ENCODE measurements at places on chromosomes 3 and 15. TPM values are rescaled to one million over a fixed set of nuclear protein-coding genes. Genes with fewer than 3 reads are reported as not detected.

Gene MYL3
- 6.0 TPM for total RNA-seq

Gene TRPM1
- not detected for total RNA-seq

Gene CHRD
- total RNA-seq: 15.9 TPM

- H3K4me3 ChIP-seq: no peak overlapping the region
- no peaks in the 10 kb centered on the region for H3K4me1 ChIP-seq
- DNase-seq: no peak
- H3K27me3 ChIP-seq: no peaks in the 10 kb centered on the region
- no peak overlapping the region for H3K27ac ChIP-seq
- H3K36me3 ChIP-seq: no peaks in the 10 kb centered on the region
Measured at GRCh38 chr3:14133188-14133800, 8.4 kb downstream of the TMEM43 start.

Gene UBR1
- total RNA-seq: 57.8 TPM

DNA sequence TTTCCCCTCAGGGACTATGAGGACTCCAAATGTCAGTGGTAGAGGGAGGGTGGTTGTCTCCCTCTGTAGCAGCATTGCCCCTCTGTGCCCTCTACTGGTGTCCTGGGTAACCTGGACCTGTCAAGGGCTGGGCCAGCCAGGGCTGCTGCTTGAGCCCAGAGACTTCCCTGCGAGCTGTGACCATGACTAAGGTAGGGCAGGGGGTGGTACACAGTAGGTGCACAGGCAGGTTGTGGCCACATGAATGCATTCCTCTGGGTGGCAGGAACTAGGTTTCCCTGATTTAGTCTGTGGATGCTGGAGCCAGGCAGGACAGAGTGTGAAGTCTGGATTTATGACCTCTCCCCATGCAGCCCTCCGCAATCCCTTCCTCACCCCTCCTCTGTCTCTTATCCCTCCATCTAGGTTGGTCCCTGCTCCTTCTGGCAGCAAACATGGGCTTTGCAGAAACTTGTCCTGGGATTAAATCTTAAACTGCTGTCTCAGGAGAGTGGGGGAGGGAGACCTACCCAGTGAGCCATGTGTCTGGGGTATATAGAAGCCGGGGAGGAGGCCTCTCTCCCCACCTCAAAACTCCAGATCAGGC lies 8.7 kb upstream of the SEMA3F start:
- no peak overlapping the region for H3K27ac ChIP-seq
- no peak for DNase-seq
- no peaks in the 10 kb centered on the region for H3K36me3 ChIP-seq
- H3K4me3 ChIP-seq: no peak overlapping the region
- no peaks in the 10 kb centered on the region for H3K4me1 ChIP-seq
- no peaks in the 10 kb centered on the region for H3K27me3 ChIP-seq

GRCh38 chr15:20349774-20350498 lies 191.7 kb downstream of the GOLGA6L6 start:
- H3K36me3 ChIP-seq: no peaks in the 10 kb centered on the region
- no peak overlapping the region for H3K4me3 ChIP-seq
- H3K4me1 ChIP-seq: no peaks in the 10 kb centered on the region

DNA sequence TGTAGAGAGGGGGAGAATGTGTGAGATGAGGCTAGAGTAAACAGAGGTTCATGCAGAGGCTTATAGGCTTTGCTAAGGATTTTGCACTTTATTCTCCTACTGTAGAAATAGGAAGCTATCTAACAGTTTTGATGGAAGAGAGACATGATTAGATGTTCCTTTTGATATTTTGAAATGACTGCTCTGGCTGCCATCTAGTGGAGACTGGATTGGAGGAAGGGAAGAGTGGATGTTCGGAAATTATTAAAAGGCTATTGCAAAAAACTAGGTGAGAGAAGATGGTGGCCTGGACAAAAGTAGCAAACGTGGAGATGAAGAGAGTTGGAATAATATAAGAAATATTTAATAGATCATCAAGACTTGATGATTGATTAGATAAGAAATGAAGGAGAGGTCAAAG lies 42.2 kb downstream of the SYN2 start:
- no peaks in the 10 kb centered on the region for H3K27me3 ChIP-seq
- H3K4me3 ChIP-seq: no peak overlapping the region
- H3K27ac ChIP-seq: no peak overlapping the region
- no peaks in the 10 kb centered on the region for H3K36me3 ChIP-seq
- H3K4me1 ChIP-seq: no peaks in the 10 kb centered on the region

GRCh38 chr15:48723969-48724368 lies 78.5 kb upstream of the FBN1 start:
- no peaks in the 10 kb centered on the region for H3K4me1 ChIP-seq
- no peak for DNase-seq
- H3K27me3 ChIP-seq: no peaks in the 10 kb centered on the region
- no peaks in the 10 kb centered on the region for H3K36me3 ChIP-seq

Gene LRRC31
- 0.35 TPM for total RNA-seq

Gene CPLX3
- total RNA-seq: not detected

Gene MUSTN1
- 8.7 TPM for total RNA-seq

Gene RTP1
- total RNA-seq: not detected

DNA sequence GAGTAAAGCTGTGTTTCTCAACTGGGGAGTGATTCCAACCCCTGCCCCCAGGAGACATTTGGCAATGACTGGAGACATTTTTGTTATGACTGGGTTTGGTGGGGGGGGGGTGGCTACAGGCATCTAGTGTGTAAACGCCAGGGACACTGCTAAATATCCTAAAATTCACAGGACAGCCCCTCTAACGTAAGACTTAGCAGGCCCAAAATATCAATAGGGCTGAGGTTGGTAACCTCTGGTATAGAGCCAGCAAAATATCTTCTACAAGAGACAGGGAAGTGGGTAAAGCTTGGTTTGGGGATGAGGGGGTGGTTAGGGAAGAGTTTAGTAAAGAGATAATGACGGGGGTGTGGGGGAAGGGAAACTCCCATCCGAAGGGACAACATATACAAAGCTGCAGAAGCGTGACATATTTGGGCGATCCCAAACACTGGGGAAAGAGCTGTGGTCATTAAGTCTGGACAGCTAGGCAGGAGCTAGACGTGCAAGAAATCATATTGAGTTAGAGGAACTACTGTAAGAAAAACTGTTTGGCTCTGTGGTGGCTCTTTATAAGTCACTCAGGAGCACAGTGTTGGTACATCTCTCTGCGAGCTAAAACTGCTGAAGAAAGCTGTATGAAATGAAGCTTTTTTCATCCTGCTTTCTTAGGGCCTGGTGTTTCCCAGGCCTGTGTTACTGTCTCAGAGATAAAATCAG lies 697 bp upstream of the TRIM69 start:
- no peaks in the 10 kb centered on the region for H3K27me3 ChIP-seq
- peak; percentile 54 for DNase-seq
- H3K4me3 ChIP-seq: no peak overlapping the region
- peak overlapping the region; percentile 9 for H3K27ac ChIP-seq
- no peaks in the 10 kb centered on the region for H3K36me3 ChIP-seq
- H3K4me1 ChIP-seq: no peaks in the 10 kb centered on the region

Gene CMTM8
- 1.5 TPM for total RNA-seq

Gene PAQR9
- not detected for total RNA-seq

DNA sequence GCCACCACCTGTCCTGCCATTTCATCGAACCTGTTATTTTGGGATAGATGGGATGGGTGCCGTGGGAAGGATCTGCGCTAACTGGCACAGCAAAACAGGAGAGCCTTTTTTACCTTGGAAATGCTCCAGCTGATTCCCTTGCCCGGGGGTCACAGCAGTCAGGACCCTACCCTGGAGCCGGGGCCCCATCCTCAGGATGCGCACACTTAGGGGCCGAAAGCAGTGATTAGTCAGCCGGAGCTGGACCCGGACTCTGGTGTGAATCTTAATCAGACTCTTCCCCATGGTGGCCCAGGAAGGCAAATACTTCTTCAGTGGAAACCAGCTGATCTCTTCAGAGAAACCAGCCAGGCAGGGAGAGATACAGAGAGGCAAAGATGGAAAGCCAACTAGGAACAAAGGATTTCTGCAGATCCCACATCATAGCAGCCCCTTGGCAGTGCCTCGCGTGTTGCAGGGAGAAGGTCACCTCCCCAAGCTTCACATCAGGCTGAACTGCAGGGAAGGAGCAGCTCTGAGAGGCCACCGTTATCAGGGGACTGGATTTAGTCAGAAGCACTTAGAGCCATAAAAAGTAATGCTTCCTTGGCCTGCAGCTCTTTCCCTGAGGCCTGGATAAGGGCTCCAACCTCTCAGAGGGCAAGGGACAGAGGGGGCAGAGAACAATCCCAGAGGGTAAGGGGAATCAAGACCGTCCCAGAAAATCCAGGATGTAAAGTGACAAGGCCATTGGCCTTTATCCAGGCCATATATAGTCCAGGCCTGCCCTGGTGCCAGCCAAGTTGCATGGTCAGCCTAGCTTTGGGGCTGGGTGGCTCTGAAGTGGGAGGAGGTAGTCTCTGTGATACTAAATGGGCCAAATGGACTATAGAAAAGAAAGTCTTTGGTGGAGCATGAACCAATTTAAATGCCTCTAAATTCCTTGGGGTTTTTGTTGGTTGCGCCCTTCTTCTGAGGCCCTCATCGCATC lies 52.9 kb downstream of the WDR76 start:
- H3K4me3 ChIP-seq: no peak overlapping the region
- H3K27me3 ChIP-seq: no peaks in the 10 kb centered on the region
- no peak for DNase-seq
- H3K27ac ChIP-seq: no peak overlapping the region
- no peaks in the 10 kb centered on the region for H3K36me3 ChIP-seq

GRCh38 chr15:67823314-67824196 lies 1.8 kb upstream of the SKOR1 start:
- peaks cover 45% of the 10 kb centered on the region for H3K27me3 ChIP-seq
- H3K4me3 ChIP-seq: no peak overlapping the region
- H3K36me3 ChIP-seq: no peaks in the 10 kb centered on the region
- no peaks in the 10 kb centered on the region for H3K4me1 ChIP-seq

GRCh38 chr3:111496894-111497559 lies 45.0 kb upstream of the CD96 start:
- no peak overlapping the region for H3K4me3 ChIP-seq
- DNase-seq: no peak

DNA sequence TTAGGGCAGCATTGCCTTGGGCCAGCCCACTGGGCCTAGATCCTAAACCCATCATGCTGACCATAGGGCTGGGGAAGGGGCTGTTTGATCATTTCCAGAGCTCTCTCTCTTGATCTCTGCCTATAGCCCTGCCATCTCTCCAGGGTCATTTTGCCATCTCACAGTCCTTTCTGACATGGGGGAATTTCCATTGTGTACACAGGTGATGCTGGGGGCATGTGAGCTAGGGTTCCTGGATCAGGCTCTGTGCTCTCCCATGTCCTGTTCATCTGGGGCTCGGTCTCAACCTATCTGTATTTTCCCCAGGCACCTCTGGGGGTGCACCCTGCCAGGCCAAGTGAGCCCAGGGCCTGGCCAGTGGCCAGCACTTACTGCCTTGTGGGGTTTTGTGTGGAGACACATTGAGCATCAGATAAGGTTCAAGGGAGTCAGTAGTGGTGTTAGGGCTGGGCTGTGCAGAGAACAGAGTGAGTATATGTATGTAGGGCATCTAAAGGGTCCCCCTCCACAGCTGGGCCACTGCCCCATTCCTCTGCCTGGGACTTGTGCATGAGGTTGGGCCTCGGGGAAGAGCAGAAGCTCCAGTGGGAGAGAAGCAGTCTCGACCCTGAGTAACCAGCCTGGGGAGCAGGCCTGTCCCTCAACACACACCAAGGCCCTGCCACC lies 25.7 kb upstream of the APEH start:
- H3K27me3 ChIP-seq: no peaks in the 10 kb centered on the region
- no peak for DNase-seq
- no peak overlapping the region for H3K27ac ChIP-seq
- no peaks in the 10 kb centered on the region for H3K36me3 ChIP-seq

Gene CASR
- not detected for total RNA-seq

- no peak overlapping the region for H3K27ac ChIP-seq
- DNase-seq: no peak
- no peaks in the 10 kb centered on the region for H3K27me3 ChIP-seq
- H3K36me3 ChIP-seq: no peaks in the 10 kb centered on the region
- no peaks in the 10 kb centered on the region for H3K4me1 ChIP-seq
Measured at GRCh38 chr3:23442598-23443383, 239.7 kb downstream of the UBE2E2 start.

Gene FYCO1
- total RNA-seq: 27.5 TPM

DNA sequence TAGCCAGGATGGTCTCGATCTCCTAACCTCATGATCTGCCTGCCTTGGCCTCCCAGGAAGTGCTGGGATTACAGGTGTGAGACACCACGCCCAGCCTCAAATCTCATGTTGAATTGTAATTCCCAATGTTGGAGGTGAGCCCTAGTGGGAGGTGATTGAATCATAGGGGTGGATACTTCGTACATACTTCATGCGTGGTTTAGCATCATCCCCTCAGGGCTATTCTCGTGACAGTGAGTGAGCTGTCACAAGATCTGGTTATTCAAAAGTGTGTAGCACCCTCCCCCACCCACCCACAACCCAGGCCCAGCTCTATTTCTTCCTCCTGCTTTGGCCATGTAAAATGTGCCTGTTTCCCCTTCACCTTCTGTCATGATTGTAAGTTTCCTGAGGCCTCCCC lies 236.9 kb upstream of the IL12A start:
- DNase-seq: no peak
- H3K27me3 ChIP-seq: no peaks in the 10 kb centered on the region
- no peaks in the 10 kb centered on the region for H3K4me1 ChIP-seq
- H3K4me3 ChIP-seq: no peak overlapping the region
- no peaks in the 10 kb centered on the region for H3K36me3 ChIP-seq
- no peak overlapping the region for H3K27ac ChIP-seq

- H3K27ac ChIP-seq: peak overlapping the region; percentile 70
- H3K4me3 ChIP-seq: peak overlapping the region; percentile 94
- DNase-seq: peak; percentile 82
Measured at GRCh38 chr15:84600331-84600686, 500 bp upstream of the ZSCAN2 start.

Gene CFAP100
- total RNA-seq: 0.98 TPM

Gene HPS3
- 16.5 TPM for total RNA-seq
